ENCODE measurements at places on chromosomes 12 and 14. TPM values are rescaled to one million over a fixed set of nuclear protein-coding genes. Genes with fewer than 3 reads are reported as not detected.

EMP1 gene
- total RNA-seq = 667 TPM

- DNase-seq = peak; percentile 43
These were observed 836 bp downstream of the EVL start for GRCh38 chr14:100065942-100066574.

DNA sequence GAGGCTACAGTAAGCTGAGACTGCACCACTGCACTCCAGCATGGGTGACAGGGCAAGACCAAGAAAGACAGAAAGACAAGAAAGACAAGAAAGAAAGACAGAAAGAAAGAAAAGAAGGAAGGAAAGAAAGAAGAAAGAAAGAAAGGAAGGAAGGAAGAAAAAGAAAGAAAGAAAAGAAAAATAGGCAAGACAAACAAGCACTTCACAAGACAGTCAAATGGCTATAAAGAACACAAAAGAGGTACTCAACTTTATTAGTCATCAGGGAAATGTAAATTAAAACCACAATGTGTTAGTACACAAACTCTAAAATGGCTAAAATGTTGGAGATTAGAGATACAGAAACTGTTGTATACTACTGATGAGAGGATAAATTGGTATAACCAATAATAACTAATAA, 6.6 kb downstream of the ATXN3 start:
- no peak for DNase-seq

GRCh38 chr12:53055471-53056266, 5.8 kb downstream of the TNS2 start:
- DNase-seq = no peak

VAMP1 gene
- 3.9 TPM for total RNA-seq

CDC42BPB gene
- total RNA-seq = 83.8 TPM

CLEC2A gene
- total RNA-seq = not detected

WSCD2 gene
- total RNA-seq = 0.74 TPM

GRCh38 chr12:108907839-108908351, 28.0 kb downstream of the DAO start:
- no peak for DNase-seq

GRCh38 chr12:26918321-26919215, 19.2 kb downstream of the INTS13 start:
- DNase-seq = no peak

Data from colonic mucosa (tissue), 4 donors.